ENCODE measurements at places on chromosomes 11 and 22.

DNA sequence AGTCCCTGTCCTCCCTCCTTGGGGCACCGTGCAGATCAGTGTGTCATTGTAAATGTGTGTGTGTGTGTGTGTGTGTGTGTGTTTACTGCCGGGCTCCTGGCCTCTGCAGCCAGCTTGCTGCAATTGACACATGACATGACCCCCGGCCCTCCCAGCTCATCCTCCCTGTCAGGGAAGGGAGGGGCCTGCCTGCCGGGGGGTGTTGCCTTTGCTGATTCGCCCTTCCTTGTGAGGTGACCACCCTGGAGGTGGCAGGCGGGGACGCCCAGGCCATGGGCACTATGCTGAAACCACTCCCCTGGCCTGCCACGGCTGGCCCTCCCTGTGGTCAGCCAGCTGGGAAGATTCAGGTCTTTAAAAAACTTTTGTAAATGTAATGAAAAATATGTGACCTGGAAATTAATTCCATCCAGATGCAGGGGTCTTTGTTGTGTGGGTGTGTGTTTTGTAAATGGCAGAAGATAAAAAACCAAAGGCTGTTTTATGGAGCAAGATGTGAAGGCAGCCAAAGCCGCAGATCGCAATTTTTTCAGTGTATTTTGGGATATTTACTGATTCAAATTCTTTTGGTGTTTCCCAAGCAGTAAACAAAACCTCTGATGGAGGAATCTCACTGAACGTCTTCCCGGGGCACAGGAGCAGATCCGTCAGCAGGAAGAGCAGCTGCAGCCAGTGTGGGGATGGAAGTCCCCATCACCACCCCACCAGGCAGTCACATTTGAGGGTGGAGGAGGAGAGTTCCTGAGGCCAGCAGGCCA, 23.2 kb downstream of the SHISAL1 start:
- DNase-seq, result no peak

GRCh38 chr22:47740109-47740805, 977.8 kb downstream of the TBC1D22A start:
- DNase-seq, result no peak

GRCh38 chr11:12842933-12843636, 166.0 kb upstream of the RASSF10 start:
- no peak for DNase-seq

DNA sequence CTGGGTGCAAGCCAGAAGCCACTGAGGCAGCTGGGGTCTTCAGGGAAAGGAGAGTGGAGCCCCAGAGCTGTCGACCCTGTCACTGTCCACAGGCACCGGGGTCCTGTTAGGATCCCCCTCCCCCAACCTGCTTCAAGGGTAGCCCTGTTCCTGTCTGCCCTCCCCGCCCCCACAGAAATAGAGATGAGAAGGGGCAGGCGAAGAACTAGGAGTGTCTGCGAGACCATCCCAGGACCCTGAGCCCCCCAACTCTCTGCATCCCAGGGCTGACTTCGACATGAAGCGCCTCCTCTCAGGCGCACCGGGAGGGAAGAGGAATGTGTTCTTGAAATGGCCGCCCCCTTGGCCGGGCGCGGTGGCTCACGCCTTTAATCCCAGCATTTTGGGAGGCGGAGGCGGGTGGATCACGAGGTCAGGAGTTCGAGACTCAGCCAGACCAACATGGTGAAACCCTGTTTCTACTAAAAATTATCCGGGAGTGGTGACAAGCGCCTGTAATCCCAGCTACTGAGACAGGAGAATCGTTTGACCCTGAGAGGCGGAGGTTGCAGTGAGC, 607 bp upstream of the ZNF70 start:
- no peak for DNase-seq

DNA sequence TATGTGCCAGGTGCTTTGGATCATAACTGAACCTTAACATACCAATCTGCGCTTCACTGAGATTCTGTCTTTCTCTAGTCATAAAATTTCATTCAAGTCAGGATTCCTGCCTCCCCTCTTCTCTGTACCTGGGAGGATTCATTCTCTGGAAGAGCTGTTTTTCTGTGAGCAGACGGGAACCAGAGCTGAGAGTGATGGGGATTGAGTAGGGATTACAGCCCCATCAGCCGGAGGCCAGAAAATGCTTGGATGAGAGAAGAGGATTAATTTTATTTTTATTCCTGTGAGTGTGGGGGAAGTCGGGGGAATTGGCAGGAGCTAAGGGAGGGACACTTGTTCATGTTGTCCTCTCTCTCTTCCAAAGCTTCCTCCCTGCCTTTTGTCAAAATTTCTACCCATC, 4.7 kb downstream of the STX3 start:
- no peak for DNase-seq

GRCh38 chr11:12390687-12391110, 13.3 kb downstream of the PARVA start:
- DNase-seq, result no peak

DNA sequence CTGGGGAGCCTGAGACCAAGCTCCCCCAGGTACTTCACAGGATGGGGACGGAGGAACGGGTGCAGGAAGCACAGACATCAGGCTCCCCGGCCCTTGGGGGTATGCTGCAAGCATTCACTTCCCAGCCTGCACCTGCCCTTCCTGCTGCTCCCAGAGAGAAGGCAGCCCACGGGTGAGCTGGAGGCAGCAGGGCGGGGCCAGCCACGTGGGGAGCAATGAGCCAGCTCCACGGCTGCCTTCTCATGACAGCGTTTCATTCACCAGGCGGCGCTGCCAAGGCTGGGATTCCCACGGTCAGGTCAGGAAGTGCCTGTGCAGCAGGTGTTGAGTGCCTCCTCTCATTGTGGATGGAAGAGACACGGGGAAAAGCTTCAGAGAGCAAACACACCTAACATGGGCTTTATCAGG, 14.5 kb upstream of the PHLDA2 start:
- DNase-seq, result no peak

DNA sequence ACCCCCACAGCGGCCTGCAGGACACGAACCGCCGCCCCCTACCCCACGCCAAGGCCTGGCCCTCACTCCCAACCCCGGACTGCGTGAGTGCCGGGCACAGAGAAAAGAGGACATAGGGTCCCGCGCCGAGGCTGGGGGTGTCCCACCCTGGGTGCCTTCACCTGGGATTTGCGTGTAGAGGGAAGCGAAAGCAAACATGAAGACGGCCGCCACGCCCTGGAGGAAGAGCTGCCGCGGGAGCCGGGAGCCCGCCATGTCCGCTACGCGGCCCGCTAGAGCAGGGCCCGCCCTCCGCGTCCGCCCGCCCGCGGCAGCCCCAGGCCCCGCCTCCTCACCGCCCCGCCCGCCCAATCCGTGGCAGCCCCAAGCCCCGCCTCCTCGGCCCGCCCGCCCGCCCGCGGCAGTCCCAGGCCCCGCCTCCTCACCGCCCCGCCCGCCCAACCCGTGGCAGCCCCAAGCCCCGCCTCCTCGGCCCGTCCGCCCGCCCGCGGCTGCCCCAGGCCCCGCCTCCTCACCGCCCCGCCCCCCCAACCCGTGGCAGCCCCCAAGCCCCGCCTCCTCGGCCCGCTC, at the start of gene LMF2:
TSS of gene LMF2 (minus strand) at position 282 of the 570 bp plus-strand sequence. CDS start at position 255, 27 bp downstream.
- peak; percentile 97 for DNase-seq

GRCh38 chr11:106271686-106272085, 194.2 kb downstream of the AASDHPPT start:
- DNase-seq, result no peak

GRCh38 chr11:77636731-77637344, 756 bp downstream of the CLNS1A start:
- DNase-seq, result no peak

- DNase-seq, result no peak
Observed at GRCh38 chr11:113867843-113868503, 7.4 kb downstream of the USP28 start.

- DNase-seq, result no peak
Observed at GRCh38 chr11:12876988-12877387, 132.1 kb upstream of the RASSF10 start.

DNA sequence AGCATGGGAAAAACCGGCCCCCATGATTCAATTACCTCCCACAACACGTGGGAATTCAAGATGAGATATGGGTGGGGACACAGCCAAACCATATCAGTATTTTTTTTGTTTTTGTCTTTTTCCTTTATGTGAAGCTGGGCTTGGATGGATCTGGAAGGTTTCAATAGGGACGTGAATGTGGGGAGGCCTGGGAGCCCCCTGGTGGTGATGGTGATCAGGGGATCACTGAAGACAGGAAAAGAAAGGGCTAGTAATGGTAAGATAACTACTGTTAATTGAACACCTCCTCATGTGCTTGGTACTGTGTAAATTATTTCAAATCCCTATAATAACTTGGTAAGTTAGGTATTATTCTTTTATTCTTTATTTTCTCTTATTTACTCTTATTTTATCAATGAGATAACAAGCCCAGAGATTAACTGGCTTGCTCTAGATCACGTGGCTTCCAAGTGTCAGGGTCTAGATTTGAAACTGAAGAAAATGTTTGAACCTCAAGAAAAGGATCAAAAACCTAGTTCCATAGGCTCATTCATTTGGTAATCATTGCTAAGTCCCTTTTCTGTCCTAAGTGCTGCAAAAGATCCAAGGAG, 364.2 kb downstream of the TENM4 start:
- no peak for DNase-seq

GRCh38 chr11:92443199-92443598, 218.6 kb downstream of the FAT3 start:
- DNase-seq, result no peak

DNA sequence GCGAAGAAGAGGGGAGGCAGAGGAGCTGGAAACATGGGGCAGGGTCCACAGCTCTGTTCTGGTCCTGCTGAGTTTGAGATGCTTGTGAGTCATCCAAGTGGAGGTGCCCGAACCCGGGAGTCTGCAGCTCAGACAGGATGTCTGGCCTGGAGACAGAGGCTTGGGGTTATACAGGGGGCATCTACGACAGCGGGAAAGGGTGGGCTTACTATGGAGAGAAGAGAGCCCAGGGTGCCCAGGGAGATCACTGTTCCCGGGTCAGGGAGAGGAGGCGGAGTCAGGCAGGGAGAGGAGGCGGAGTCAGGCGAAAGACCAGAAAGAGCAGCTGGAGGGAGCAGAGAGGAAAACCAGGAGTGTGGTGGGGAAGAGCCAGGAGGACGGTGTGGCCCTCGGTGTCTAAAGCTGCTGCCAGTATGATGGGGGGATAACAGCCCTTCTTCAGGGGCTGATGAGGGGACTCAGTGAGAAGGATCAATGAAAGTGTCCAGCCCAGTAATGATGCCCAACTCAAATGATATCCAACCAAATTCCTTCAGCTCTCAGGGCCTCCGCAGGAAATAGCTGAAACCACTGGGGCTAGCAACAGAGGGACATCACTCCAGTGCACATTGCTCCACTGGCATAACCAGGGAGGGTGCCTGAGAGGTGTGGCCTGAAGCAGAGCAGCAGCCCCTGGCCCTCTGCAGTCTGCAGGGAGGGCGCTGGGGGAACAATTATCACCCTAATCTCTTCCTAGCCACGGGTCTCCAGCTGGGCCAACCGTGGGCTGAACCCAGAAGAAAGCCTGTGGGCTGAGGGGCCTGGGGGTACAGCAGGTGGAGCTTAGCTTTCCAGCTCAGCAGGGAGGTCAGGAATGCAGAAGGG, 2.6 kb upstream of the LTBP3 start:
- DNase-seq, result peak; percentile 35

GRCh38 chr11:65206901-65207300, 25.2 kb downstream of the CAPN1 start:
- DNase-seq, result no peak

DNA sequence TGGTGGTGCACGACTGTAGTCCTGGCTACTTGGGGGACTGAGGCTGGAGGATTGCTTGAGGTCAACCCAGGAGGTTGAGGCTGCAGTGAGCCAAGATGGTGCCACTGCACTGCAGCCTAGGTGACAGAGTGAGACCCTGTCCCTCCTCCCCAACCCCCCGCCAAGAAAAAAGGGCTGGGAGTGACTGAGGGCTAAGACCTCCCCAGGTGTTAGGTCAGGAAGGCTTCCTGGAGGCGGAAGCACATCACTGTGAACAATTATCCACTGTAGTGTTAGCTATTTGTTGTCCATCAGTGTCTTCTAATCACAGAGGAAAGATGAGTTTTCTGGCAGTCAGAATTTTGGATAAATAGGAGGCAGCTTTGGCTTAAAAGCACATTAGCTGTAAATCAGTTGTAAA, 8.8 kb downstream of the YDJC start:
- no peak for DNase-seq

DNA sequence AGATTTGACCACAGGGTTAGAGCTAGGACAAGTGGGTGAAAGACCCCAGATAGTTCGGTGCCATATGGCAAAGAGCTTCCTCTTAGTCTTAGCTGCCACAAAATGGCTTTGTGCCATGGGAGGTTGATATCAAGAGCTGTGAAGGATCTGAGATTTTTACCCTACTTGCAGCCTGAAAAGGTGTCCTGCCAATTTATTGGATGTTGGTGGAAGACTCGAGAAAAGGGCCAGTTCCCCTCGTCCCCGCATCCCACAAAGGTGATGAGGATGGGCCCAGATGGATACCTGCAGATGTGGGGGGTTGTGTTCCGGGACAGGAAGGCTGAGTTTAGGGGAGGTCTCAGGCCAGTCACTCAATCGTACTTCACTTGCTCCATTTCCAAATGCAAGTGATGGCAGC, 27.2 kb downstream of the YDJC start:
- DNase-seq, result no peak

- no peak for DNase-seq
Observed at GRCh38 chr22:44407987-44408828, 89.8 kb downstream of the RTL6 start.

DNA sequence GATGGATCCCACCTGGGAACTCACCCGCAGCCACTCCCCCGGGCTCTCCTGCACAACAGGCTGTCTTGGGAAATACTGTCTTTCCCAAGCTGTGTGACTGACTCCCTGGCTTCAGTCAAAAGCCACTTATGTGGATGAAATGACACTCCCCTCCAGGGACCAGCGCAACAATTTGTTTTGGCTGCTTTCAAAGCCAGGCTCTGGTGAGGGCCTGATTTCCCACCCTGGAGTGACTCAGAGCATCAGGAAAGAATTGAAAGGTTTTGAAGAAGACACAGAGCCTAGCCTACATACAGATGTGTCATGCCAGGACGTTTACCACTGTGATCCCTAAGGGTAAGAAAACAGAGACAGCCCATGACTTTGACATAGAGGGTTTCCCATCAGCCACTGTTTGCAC, 550.5 kb downstream of the MIAT start:
- DNase-seq, result peak; percentile 21

DNA sequence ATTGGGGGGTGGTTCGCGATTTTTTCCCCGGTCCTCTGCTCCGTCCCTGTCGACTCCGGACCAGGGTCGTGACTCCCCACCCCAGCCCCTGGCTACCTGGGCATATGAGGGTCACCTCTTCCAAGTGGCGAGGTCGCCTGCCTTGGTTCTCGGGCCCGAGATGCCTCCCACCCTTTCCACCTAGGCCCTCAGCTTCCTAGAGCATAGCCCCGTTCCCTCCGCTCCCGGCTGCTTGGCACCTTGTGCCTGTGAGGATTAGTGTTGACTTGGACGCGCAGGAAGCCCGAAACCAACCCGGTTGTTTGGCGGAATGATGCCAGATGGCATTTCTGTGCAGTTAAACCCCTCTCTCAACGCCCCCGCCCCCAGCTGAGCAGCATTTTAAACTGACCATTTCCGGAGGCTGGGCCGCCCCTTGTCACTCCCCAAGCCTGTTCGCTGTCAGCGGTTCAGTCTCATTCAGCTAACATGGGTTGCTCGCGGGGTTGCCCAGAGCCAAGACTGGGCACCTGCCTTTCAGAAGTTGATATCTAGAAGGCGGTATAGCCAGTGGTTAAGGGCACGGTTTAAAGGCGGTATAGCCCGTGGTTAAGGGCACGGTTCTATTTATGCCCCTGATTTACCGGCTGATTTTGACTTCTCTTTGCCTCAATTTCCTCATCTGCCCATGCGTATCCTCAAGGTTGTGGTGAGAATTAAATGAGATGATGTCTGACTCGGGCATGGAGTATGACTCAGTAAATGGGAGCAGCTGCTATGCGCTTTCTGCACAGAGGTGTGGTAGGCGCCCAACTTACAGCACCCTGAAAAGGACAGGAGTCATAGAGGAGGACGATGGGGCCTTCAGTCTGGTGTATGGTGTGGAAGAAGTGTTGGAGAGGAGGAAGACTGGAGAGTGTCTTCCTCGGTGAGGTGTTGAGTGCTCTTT, 639 bp downstream of the INCENP start:
- DNase-seq, result no peak
